ENCODE measurements at places on chromosomes 13 and 19.
A peak's percentile ranks its signal among the peaks of the same experiment; 100 is the strongest.

DNA sequence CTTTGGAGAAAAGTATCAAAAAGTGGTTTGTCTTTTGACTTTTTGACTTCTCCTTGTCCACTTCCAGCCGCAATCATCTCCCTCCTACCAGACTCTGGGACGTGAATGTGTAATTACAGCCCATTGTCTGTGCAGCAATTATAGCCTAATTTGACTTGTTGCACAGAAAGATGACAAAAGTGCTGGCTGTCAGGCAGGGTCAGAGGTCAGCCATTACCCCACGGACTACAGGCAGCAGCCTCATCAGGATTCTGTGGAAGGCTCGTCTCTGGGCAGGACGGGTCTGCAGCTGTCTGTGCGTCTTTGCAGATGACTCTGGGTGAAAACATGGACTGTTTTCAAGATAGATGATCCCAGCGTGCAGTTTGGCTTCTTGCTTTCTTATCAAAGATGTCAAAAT is 102.2 kb upstream of the EDNRB start:
- no peak for DNase-seq

DNA sequence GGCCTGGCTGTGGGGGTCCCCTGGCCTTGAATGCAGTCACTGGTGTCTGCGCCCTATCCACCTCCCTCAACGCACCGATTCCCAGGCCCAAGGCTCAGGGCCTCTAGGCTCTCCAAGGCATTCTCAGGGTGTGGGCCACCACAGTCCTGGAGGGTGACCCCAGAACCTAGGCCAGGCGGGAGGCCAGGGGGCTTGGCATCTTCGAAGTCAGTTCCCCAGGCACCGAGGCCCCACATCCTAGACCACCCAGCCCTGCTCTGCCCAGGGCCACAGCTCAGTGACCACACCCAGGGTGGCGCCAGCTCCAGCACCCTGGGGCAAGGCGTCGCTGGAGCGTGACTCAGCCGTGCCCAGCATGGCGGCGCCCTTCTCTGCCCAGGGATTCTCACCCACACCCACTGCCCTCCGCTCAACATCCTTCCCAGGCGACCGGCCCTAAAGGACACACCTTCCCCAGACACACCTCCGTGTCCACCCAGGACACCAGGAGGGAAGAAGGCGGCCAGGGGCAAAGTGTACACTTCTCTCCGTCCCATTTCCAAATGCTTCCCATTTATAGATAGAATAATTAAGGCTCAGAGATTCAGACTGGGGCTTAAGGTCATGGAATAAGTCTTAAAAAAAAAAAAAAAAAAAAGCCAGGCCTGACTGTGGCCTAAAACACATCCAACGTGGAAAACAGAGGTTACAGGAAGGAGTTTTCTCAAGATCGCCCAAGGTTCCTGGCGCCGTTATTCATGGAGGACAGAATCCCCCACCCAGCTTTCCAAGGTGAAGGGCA is 36.4 kb upstream of the NANOS3 start:
- DNase-seq: peak; percentile 43

DNA sequence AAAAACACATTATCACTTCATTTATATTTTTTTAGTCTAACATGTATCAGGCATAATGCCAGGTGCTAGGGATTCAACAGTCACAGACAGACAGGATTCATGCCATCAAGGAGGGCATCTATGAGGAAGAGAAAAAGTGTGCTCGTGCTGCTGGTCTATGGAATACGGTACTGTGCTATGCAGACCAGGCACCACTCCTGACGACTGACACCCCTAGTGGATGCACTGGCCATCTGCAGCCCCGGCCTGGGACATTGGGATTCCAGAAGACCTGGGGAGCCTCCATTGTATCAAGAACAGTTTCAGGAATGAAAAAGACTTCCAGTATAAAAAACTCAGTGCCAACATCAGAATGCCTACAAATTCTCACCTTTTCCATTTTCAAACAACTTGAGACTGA is 94.0 kb downstream of the KLF12 start:
- peak; percentile 77 for DNase-seq

DNA sequence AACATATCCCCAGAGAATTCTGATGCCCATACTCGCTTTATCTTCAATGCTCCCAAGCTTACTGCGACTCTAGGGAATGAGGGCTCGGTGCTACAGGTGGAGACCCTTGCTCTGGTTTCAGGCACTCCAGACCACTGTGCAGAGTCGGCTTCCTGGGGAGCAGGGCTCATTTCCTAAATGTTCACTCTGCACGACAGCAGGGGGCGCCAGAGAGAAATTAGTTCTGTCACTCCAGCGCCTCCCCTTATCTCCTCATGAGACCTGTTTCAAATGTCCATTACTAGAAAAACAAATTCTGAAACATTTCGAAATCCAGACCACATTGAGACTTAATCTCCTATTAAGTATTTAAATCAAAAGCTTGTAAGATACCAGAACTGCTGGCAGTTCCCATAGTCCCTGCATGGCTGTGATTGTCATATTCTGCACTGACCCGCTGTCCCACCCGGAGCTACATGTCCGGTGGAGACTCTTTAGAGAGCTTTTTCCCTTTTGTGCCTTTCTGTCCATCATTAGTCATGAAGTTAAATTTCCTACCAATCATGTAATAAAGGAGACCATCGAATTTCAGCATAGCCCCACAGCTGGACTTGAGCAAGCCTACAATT is 22.4 kb downstream of the EPSTI1 start:
- DNase-seq: peak; percentile 77

DNA sequence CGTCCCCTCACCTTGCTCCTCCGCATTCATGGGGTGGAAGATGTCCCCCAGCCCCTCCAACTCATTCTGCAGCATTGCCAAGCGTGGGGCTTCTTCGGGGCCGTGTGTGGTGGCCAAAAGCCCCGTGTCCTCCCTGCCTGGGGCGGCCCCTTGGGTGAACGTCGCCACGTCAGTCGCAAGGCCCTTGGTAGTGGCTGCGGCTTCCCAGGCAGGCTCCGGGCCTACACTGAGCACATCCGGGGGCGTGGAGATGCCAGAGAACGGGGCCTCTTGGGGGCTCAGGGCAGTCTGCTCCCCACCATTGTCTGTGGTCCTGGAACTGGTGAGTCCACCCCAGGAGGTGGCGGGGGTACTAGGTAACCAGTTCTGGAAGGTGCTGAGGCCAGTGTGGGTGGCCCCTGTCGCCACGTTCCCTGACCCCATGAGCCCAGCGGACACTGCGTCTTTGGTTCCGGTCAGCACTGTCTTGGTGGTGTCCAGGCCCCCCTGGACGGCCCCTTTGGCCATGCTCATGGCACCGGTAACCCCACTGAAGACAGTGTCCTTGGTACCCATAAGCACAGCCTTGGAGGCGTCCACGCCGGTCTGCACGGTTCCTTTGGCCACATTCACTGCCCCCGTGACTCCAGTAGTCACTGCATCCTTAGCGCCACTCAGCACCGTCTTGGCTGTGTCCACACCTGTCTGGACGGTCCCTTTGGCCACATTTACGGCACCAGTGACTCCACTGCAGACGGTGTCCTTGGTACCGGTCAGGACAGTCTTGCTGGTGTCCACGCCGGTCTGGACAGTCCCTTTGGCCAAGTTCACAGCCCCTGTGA is 7.6 kb downstream of the PLIN4 start:
- DNase-seq: no peak

GRCh38 chr19:48568345-48568886 is 16.4 kb downstream of the SULT2B1 start:
- peak; percentile 77 for DNase-seq

DNA sequence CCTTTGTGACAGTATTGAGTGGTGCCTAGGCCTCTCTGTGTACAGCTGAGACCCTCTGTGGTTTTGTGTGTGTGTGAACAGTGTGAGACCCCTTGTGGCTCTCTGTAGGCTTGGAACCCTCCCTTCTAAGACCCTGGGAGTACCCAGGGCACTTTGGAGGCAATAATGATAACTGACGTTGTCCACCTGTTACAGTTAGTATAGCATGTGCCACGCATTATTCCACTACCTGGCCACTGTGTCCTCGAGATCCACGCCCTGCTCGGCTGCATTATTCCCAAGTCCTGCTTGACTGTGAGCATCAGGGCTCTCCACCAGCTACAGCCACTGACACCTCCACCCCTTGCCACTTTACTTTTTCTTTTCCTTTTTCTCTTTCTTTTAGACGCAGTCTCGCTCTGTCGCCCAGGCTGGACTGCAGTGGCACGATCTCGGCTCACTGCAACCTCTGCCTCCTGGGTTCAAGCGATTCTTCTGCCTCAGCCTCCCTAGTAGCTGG is 2.0 kb downstream of the GRAMD1A start:
- no peak for DNase-seq

DNA sequence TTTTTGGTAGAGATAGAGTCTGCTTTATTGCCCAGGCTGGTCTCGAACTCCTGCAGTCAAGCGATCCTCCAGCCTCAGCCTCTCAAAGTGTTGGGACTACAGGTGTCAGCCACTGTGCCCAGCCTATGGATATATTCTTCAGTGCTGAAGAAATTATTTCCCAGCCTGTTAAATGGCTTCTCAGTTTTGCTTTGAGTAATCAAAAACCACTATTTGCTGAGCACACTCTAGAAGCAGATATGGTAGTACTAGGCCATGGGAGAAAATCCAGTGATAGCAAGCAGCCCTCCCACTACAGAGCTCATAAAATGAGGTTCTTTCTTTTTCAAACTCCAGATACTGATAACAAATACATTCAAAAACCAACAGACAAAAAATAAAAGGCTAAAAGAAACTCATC is 80.6 kb upstream of the CLDN10 start:
- no peak for DNase-seq

GRCh38 chr13:70792121-70792520 is 683.9 kb upstream of the KLHL1 start:
- no peak for DNase-seq

DNA sequence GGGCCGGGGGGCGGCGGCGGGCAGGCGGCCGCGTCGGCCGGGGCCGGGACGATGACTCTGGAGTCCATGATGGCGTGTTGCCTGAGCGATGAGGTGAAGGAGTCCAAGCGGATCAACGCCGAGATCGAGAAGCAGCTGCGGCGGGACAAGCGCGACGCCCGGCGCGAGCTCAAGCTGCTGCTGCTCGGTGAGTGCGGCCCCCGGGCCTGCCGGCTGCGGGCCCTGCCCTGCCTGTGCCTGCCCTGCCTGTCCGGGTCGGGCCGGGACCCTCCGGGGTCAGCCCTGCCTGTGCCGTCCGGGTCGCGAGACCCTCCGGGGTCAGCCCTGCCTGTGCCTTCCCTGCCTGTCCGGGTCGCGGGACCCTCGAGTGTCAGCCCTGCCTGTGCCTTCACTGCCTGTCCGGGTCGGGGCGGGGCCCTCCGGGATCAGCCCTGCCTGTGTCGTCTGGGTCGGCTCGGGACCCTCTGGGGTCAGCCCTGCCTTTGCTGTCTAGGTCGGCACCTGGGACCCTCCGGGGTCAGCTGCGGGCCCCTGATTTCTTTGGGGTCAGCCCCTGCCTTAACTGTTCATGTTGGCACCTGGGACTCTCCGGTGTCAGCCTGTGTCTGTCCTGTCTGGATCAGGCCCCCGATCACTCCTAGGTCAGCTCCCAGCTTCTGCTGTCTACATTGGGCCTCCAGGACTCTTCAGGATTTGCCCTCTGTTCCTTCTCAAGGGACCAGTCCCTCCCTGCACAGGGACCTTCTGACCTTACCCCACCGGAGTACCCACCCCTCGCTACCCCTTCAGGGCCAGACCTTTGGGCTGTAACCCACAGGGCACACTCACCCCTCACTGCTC is 659 bp downstream of the GNA11 start:
- DNase-seq: no peak

GRCh38 chr19:8021374-8021773 is 15.9 kb upstream of the ELAVL1 start:
- DNase-seq: no peak

GRCh38 chr19:58513694-58514563 is 2.1 kb upstream of the SLC27A5 start:
- DNase-seq: peak; percentile 99

DNA sequence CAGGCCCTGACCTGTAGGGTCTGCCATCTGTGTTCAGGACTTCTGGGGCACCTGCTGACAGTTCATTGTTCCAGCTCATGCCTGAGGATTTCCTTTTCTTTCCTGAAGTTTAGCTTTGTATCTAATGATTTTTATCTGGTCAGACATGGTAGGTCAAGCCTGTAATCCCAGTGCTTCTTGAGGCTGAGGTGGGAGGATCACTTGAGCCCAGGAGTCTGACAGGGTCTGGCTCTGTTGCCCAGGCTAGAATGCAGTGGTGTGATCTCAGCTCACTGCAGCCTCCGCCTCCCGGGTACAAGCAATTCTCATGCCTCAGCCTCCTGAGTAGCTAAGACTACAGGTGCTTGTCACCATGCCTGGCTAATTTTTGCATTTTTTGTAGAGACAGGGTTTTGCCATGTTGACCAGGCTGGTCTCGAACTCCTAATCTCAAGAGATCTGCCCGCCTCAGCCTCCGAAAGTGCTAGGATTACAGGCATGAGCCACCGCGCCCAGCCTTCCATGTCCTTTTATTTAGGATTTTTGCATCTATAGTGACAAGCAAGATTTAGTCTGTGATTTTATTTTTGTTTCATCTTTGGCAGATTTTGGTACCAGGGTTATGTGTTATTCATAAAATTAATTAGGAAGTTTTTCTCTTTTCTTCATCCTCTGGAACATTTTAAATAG is 33.2 kb downstream of the CHST8 start:
- DNase-seq: no peak

DNA sequence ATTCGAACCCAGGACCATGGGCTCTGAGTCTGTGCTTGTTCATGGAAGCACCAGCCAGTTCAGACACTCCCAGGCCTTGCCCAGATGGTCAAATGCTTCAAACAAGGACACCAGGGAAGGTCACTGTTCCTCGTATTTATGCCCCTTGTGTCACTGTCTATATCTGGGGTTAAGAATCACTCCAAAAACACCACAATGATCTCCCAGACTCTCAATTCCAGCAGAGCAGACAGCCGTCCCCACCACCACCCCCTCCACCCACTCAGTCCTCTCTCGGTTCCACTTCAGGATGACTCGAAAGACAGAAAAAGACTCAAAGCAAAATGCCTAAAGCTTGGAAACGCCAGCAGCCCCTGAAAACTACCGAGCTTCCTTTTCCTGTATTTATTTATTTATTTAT is 79.0 kb downstream of the INSR start:
- DNase-seq: no peak

GRCh38 chr13:94860981-94861407 is 148.6 kb upstream of the SOX21 start:
- no peak for DNase-seq

DNA sequence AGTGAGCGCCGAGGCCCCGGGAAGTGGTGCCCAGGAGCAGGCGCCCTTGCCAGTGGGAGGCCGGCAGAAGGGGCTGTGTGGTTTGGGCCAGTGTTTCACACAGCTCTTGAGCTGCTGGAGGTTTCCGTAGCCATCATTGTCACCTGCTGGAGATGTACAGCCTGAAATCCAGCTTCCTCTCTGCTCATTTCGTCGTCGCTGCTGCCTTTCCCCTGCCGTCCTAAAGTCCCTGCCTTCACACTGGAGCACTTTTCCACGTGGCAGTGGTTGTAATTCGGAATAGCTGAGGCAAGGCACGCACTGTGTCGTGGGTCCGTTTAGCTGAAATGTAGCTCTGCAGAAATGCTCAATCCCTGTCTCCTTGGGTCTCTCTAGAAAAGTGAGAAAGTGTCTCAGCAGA is 13.2 kb downstream of the DAZAP1 start:
- DNase-seq: no peak
